Colonic mucosa (tissue), 4 donors: ENCODE measurements at places on chromosomes 1 and 21.

DNA sequence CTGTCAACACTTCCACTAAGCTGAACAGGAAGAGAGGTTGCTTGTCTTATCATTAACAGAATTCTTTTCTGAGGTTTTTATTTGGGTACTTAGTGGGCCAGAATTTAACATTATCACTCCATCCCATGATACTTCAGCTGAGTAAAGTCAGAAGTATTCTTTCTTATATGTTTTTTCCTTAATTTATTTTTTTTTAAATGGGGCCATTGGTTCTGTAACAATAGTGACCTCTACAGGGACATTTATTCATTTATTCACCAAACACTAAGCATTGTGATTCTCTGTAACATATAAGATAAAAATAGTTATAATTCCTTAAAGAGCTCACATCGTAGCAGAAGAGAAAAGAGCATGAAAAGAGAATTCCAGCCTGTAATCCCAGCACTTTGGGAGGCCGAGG lies 9.8 kb downstream of the GREM2 start:
- no peak for DNase-seq

DNA sequence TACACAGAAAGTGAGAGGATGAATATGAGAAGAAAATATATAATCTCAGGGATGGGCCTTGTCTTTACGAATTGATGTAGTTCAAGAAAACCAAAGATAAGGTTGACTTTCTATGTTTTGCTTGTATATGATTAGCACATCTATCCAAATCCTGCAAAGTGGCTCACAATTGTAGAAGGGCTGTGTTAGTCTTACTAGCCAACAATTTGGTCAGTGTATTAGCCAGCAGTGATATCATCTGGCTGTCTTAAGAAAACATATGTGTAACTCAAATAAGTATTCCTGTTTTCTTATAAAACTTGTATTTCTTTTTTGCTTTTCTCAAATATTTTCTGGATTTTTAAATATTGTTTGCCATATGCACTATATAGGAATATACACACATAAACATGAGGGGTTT lies 5.5 kb downstream of the SDCCAG8 start:
- DNase-seq, result no peak

DNA sequence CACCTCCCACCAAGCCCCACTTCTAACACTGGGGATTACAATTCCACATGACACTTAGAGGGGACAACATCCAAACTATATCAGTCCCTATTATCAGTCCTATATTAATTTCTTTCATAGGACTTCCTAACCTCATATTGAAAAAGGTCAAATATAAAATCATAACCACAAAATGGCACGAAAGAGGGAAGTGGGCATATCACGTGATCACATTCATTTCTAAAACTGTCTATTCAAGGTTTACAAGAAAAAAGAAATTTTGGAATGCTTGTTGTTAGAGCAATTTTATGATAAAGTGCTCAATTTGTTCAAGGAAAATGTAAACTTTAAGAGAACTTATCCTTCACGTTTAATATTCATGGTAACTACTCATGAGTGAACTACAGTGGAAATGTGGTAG lies 13.2 kb upstream of the CDC7 start:
- no peak for DNase-seq

DNA sequence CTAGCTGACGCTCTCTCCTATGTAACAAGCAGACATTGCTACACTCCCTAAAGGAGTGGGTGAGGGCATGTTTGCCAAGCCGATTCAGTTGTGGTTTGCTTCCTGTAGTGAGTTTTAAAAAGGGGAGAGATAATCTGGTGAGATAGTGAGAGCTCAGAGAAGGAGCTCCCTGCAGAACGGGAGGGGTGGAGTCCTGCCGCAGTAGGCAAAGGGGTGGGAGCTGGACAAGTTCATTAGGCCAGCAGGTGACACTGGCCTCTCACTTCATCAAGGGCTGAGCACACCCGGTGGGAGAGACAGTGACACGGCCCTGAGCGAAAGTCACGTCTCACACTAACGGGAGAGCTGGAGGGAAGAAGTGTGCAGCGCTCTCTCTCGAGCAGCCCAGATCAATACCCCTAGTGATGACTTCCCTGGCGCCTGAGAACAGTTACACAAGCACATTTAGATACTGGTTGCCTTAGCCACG lies 144.0 kb upstream of the CD34 start:
- DNase-seq, result no peak

GRCh38 chr1:69994241-69994640 lies 211.1 kb downstream of the LRRC40 start:
- no peak for DNase-seq

- no peak for DNase-seq
Observed at GRCh38 chr21:33687634-33688033, 45.3 kb downstream of the ITSN1 start.

DNA sequence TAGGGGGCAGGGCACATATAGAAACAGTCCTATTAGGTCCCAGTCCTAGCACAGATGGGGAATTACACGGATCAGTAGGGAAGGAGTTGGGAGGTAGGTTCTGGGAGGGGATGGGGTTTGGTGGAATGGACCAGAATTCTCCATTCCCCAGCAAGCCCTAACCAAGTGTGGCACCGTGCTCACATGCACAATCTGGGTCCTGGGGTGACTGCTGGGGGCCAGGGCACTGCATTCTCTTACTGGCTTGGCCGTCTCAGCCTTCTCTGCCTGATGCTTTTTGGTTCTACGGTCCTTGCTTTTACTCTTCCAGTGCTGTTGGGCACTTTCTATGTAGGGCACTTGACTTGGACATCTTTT lies 53.9 kb downstream of the NENF start:
- DNase-seq, result no peak
